ENCODE measurements at places on chromosomes 2 and 18. TPM values are rescaled to one million over a fixed set of nuclear protein-coding genes. Genes with fewer than 3 reads are reported as not detected.

CYP26B1 gene
- not detected for total RNA-seq

EIF5B gene
- total RNA-seq, result 62.1 TPM

ADCYAP1 gene
- not detected for total RNA-seq

DNA sequence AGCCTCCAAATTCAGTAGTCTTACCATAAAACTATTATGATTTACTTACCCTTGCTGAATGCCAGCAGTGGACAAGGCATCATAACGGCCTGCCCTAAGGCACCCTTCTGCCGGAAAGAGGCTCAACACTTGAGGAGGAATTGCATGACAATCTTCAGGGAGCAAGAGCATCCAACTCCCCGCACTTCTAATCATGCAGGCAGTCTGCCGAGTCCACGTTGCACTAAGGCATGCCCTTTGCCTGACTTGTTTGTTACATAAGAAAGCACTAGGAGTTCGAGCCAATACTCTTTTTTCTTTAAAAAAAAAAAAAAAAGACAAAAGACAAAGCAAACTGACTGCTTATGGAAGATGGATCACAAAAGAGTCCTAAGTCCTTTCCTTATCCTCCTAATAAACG lies 17.9 kb upstream of the SPTBN1 start:
- H3K4me1 ChIP-seq, result no peaks in the 10 kb centered on the region
- H3K4me3 ChIP-seq, result no peak overlapping the region
- no peak for DNase-seq
- no peaks in the 10 kb centered on the region for H3K36me3 ChIP-seq

DNA sequence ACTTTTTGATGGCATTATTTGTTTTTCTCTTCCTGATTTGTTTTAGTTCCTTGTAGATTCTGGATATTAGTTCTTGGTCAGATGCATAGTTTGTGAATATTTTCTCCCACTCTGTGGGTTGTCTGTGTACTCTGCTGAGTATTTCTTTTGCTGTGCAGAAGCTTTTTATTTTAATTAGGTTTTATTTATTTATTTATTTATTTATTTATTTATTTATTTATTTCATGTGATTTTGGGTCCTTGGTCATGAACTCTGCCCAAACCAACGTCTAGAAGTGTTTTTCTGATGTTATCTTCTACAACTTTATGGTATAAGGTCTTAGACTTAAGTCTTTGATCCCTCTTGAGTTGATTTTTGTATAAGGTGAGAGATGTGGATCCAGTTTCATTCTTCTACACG lies 292.2 kb downstream of the CDH7 start:
- no peaks in the 10 kb centered on the region for H3K36me3 ChIP-seq
- H3K27ac ChIP-seq, result no peak overlapping the region
- DNase-seq, result no peak
- no peak overlapping the region for H3K4me3 ChIP-seq
- H3K27me3 ChIP-seq, result no peaks in the 10 kb centered on the region

DNA sequence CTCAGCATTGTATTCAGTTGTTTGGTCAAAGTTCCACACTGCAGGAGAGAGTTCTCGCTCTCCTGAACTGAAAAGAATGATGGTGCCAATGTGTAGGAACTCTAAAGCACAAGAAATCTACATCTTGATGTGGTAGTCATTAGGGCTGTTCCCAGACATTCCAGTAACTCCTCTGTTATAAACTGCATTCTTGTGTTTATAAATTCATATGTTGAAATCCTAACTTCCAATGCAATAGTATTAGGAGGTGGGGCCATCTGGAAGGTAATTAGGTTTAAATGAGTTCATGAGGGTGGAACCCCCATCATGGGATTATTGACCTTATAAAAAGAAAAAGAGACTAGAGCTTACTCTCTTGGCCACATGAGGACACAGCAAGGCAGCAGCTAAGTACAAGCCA lies 239.6 kb downstream of the CDH20 start:
- DNase-seq, result no peak
- no peak overlapping the region for H3K27ac ChIP-seq
- H3K27me3 ChIP-seq, result peaks cover 3% of the 10 kb centered on the region
